ENCODE measurements at places on chromosomes 7 and 10.

DNA sequence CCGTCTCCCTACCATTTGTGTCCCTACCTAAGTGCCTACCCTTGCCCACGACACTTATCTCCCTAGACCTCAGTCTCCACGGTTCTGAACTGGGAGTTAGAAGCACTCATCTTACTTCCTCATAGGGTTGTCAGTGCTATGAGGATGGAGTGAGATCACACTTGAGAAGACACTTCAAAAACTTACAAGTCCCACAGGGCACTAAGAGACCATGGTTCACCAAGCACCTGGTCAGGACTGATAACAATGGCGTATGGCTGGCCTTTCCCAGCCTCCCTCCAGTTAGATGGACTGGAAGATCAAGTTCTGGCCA, 43.2 kb downstream of the KCNMA1 start:
- DNase-seq: no peak

- no peak for DNase-seq
These were observed 147.0 kb downstream of the CDH23 start for GRCh38 chr10:71543608-71544170.

GRCh38 chr10:3761904-3762303, 23.1 kb downstream of the KLF6 start:
- no peak for DNase-seq

GRCh38 chr7:71408271-71408670, 276.3 kb downstream of the GALNT17 start:
- DNase-seq: no peak

GRCh38 chr7:27871086-27871485, 131.1 kb downstream of the TAX1BP1 start:
- DNase-seq: no peak

DNA sequence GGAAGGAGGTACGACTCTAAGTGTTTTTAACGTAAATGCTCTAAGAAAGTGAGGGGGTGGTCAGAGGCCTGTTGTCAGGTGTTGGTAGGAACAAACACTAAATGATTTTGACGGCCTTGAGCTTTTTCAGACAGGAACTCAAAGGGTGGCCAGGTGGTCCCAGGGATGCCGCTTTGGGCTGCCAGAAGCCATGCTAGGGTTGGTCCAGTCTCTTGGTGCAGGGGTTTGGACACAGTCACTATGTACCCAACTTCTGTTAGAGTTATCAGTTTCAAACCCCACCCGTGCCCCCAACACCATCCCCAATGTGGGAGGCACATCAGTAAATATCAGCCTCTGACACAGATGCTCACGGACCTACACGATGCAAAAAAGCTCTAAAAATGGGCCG, 9.3 kb downstream of the ATP6V0E2 start:
- no peak for DNase-seq

DNA sequence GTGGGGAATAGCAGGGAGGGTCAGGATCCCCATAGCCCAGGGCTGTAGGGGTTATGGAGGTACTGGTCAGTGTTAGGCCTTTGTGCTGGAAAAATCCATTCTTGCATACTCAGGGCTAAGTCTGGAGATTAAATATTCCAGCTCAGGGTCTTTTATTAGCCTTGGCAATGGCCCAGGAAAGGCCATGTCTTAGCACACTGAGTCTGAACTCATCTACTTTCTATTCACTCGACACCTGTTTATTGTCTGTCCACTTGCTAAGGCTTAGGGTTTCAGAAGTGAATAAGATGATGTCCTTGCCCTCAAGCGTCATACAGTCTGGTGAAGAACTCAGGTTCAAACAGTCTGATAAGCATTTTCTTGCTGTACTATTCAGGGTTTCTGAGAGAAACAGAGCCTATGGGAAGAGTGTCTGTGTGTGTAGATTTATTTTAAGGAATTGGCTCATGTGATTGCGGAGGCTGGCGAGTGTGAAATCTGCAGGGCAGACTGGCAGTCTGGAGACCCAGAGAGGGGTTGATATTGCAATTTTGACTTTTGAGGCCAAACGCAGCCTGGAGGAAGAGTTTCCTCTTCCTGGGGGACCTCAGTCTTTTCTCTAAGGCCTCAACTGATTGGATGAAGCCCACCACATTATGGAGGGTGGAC, 135.8 kb downstream of the RAMP3 start:
- no peak for DNase-seq

DNA sequence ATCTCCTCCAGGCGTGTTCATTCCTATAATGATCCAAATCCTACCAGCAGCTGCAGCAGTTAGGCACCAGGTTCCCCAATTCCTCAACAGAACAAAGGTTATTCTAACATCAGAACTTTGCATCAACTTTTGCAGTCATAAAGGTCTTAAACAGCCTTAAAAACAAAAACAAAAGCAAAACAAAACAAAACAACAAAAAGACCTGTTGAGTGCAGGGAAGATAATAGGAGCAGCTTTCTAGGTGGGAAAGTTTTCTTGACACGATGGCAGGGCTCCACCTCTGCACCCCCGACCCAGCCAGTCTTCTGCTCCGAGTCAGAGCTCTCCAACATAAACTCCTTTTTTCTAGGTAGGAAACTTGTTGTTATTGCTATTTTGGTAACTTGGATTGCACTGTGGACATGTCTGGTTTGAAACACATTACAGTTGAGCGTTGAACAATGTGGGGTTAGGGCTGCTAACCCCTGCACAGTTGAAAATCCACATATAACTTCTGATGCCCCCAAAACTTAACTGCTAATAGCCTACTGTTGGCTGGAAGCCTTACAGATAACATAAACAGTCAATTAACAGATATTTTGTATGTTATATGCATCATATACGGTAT, 77.6 kb downstream of the MTPN start:
- DNase-seq: no peak

GRCh38 chr10:119352042-119352441, 144.7 kb downstream of the GRK5 start:
- DNase-seq: no peak

DNA sequence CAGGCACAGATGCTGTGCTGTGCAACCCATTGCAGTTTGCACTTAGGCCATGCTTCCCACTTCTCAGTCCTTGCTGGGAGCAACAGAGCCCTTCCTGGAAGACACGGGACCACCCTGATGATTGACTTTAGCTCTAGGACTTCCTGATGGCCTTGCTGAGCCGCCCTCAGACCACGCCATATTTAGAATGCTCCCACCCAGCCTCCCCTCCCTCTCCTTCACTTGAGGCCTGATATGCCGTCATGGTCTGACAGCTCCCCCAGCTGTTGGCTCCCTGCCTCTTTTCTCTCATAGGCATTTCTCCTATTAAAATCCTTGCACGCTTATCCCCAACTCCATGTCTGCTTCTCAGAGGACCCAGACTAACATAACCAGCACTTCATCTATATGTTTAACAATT, 29.4 kb upstream of the GATAD1 start:
- no peak for DNase-seq

DNA sequence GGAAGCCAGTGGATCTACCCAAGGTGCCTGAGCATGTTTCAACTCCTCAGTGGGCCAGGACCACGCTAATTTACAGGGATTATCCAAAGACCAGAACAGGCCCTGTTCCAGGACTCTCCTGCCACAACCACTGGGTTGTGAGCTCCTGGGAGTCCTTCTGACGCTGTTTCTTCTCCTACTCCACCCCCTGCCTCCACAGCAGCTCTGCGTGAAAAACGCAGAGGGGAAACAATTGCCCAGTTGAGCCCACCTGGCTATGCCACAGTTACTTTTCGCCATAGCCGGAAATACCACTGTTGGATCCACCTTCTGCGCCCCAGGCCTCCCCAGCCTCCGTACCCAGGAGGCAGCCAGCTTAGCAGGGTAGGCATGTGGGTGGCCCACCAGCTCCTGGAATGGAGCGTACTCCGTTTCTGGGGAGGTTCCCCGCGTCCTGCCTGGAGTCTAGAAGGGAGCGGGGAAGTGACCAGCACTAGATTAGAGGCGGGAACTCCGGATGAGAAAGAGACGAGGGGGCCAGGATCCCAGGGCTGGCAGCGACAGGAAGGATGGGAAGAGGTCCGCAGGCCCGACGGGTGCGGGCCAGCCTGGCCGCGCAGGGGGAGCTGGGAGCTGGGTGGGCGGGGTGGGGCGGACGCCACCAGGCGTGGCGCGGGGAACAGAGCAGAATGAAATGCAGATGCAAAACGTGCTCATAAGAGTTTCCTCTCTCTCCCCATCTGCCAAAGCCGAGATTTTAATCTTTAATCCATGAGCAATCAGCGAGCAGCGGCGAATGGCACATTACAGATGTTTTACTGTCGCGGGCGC, 32.1 kb upstream of the PAX2 start:
- no peak for DNase-seq

DNA sequence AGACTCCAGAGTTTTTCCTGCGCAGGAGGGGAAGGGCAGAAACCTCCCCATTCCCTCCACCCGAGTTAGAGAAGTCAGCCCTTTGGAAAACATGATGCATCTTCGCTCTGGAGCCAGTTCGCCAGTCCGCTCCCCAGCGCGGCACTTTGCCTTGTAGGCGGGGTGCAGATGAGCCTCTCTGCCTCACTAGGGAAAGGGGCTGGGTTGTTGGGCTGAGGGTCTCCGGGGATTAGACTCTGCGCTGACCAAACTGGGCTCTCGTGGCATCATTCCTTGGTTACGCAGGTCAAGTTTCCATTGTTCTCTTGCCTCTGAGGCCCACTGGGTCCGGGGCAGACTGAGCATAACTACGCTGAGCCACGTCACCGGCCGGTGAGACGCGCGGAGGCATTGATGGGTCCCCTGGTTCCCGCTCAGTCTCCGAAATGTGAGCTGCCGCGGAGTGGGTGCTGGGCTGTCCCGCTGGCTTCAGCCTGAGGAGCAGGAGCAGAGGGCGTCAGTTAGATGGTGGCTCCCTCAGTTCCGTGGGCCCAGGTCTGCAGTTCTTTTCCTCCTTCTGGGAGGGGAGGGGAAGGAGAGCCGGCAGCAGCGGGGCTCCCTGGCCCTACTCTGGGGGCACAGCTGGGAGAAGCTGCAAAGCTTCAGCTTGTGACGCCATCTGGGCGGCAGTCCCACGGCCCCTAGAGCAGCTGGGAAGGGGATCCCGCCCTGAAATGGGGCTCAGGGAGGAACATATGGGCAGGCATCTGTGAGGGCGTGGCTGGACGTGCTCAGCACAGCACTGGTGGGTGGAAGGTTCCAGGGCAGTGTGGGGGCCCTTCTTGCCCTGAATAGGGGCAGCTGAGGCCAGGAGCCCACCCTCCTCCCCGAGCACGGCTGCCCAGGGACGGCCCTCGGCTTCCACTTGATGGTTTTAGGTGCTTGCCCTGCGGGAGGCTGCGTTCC, 121.3 kb upstream of the BTBD16 start:
- no peak for DNase-seq

DNA sequence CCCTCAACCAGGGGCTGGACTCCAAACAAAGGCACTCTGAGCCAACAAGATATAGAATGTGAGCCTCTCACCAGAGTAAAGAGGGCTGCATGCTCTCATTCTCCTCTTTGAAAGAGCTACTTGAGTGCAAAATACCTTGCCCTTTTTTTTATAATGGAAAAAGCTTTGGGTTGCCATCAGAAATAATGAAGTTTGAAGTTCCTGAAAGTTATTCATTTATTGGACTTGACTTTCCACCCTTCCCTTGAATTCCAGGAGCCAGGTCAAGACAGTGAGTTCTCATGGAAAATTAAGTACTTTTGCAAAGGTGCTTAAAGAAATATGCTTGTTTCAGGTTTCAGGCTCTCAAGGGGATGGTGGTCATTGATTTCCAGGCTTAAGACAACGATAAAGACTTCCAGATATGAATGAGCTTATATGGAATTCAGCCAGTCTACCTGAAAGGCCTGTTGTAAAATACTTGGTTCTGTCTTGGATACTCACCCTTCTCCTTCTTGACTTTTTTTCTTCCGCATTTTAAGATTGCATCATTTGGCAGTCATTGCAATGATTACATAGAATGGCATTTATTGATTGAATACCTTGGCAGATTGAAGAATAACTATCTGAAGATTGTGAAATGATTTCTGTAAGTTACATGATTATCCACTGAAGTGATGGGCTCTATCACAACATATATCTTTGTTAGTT, 696.4 kb downstream of the INHBA start:
- DNase-seq: no peak
